Stimulated activated CD4-positive, alpha-beta T cell treated with anti-CD3 and anti-CD28 coated beads, Interleukin-4, amount 100 ng/mL, for 24 hours (primary cell): ENCODE measurements at places on chromosomes 2 and 18.

DNA sequence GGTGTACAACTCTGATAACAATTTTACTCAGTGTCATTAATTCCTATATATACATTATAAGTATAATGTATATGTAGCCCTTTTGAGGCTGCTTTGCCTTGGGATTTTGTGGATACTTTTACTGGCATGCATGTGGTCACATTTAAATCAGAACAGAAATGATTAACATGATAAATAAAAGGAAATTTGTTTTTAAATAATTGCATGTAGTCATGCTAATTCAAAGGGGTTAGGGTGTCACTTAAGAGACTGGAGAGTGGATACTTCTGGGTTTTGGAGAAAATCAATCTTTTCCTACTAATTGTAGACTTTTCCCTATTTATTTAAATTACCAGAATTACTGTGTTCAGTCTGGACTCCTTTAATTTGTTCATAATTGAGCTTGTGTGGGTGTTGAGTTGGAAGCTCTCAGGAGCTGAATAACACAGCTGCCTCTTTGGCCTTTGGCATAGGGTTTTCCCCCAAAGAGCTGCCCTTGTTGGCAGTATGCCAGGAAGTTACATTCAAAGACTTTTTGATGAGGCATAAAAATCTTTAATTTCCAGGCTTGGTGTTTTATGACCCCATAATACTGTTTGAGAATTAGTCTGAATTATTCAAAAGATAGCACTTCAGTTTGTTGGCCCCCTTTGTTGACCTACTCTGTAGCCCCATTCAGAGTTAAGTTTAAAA lies 484.7 kb upstream of the NRP2 start:
- DNase-seq, result peak; percentile 11

- DNase-seq, result no peak
These were observed 17.6 kb downstream of the ADAM17 start for GRCh38 chr2:9538000-9538507.

GRCh38 chr18:13381944-13382365 lies 163.4 kb downstream of the LDLRAD4 start:
- DNase-seq, result peak; percentile 35

GRCh38 chr2:24380820-24381219 lies 20.5 kb upstream of the ITSN2 start:
- DNase-seq, result no peak

GRCh38 chr2:146651361-146651760 lies 1193.5 kb upstream of the ACVR2A start:
- DNase-seq, result no peak

DNA sequence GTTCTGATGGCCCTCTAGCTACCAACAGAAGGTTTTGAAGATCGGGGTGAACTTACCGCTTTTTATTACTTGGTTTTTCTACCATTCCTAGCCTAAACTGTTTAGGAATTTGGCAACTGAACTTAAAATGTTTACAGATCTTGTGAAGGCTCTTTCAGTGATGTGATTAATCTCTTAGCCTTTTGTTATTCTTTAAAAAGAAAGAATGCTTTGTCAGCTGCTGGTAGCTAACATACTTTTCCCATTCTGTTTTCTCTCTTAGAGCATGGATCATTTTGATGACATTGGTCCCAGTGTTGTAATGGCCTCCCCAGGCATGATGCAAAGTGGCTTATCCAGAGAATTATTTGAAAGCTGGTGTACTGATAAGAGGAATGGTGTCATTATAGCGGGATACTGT lies 18.1 kb downstream of the CPSF3 start:
- DNase-seq, result no peak

DNA sequence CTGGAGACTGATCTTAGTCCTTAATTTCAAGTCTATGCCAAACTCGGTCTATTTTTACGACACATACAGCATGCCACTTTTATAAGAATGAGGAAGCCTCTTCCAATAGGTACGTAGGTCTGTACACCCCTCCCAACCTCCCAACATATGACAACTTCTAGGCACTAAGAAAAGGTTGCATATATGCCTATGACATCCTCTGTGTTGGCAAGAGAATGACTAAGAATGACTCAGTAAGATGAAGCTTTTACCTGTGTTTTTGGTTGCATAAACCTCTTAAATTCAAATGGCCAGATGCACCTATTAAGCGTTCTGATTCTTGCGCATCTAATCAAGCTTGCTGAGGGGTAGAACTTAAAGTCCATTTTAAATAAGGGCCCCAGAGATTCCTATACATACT lies 586.4 kb upstream of the ZEB2 start:
- no peak for DNase-seq

GRCh38 chr18:76255070-76255683 lies 239.9 kb downstream of the ZNF516 start:
- DNase-seq, result no peak

GRCh38 chr2:201256082-201256481 lies 4.3 kb upstream of the CASP8 start:
- no peak for DNase-seq

DNA sequence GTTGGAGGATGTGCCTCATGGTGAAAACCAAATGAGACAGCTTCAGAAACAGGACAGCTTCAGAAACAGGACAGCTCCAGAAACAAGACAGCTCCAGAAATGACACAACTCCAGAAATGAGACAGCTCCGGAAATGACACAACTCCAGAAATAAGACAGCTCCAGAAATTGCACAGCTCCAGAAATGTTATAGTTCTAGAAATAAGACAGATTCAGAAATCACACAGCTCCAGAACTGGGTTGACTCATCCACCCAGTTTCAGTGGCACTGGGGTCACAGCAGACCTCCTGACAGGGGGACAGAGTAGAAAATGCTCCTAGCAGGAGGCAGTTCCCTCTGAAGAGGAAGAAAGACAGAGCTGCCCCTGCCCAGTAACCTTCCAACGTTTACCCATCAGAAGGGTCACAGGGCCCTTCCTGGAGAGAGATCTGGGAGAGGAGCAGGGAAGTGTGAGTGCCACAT lies 26.9 kb upstream of the COL6A3 start:
- DNase-seq, result peak; percentile 73

GRCh38 chr18:22670914-22671313 lies 253.2 kb upstream of the CTAGE1 start:
- no peak for DNase-seq

- DNase-seq, result peak; percentile 56
These were observed 115.1 kb downstream of the NAB1 start for GRCh38 chr2:190763901-190764514.

DNA sequence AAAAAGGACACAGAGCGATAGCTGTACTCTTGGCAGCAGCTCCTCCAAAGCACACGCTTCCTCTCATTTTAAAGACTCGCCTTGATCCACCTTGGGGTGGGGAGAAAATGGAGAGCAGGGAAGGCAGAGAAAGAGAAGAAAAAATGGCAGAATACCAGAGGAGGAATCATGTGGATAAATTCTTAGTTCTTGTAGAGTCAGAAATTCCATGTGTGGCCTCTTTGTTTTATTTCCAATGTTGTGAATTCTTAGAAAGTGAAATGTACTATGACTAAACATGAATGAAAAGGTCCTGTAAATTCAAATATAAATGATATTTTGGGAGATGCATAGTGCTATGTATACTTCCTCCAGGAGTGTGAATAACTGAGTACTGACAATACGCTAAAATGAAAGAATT lies 89.7 kb upstream of the SESTD1 start:
- DNase-seq, result no peak

- DNase-seq, result no peak
These were observed 19.7 kb downstream of the ATP6V1C2 start for GRCh38 chr2:10741139-10741538.

DNA sequence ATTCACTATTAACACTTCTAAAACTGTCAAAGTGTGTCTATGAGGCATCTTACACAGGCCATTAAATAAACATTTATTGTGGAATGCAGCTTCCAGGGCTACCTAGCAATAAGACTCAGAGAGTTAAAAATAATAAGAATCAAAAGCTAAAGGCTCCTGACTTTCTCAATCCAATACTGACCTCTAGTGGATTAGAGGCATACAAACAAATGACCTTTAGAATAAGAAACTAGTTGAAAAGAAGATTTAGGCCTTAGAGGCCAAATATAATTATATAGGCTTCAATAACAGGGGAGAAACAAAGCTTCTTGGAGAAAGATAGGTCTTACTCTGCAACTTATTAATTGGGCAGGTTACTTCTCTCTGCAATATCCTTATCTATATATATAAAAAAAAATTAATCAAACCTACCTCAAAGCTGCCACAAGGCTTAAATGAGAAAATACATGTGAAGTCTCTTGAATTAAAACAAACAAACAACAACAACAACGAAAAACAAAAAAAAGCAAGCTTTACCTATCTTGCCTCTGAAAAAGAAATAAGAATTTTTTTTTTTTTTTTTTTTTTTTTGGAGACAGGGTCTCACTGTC lies 246.1 kb downstream of the EXOC6B start:
- DNase-seq, result no peak

DNA sequence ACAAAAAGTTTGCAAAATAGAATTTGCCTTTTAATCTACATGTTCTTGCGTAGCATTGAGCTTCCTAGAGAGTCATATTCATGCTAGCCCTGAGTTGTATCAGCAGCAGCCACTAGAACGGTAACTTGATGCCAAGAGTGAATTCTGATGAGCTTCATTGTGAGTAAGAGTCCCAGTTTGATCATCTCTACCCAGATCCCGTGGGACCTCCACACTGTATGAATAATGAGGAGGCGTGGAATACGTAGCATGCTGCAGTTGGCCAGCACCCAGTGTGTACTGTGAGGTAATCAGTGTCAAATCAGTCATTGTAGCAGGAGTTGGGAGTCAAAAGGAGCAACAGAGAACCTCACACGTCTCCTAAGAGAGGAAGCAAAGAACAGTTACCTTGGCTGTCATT lies 197.9 kb downstream of the NEDD4L start:
- no peak for DNase-seq

DNA sequence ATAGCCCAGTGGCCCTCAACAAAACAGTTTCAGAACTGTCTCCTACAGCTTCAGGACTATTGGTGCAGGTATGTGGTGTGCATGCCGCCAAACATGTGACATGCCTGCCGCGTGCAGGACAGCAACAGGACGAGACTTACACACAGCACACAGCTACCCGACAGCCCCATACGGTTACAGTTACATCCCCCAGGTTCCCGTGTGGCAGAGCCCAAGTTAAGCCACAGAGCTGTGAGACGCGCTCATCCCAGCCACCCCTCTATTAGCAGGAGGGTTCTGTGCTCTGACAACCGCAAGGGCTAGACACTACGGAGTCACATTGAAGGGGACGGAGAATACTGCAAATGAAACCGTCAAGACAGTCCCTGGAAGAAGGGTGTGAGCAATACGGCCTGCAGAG lies 16.4 kb upstream of the TUBB6 start:
- DNase-seq, result no peak

DNA sequence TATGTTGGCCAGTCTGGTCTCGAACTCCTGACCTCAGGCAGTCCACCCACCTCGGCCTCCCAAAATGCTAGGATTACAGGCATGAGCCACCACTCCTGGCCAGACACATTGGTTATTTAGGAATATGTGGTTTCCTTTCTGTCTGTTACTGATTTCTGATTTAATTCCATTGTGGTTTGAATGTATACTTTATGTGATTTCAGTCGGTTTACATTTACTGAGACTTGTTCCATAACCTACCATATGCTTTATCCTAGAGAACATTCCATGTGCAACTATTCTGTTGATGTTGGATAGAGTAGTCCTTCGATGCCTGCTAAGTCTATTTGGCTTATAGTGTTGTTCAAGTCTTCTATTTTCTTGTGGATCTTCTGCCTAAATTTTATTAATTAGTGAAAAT lies 1.6 kb upstream of the CCL20 start:
- DNase-seq, result no peak

GRCh38 chr2:175404839-175405238 lies 223.3 kb upstream of the ATP5MC3 start:
- no peak for DNase-seq

DNA sequence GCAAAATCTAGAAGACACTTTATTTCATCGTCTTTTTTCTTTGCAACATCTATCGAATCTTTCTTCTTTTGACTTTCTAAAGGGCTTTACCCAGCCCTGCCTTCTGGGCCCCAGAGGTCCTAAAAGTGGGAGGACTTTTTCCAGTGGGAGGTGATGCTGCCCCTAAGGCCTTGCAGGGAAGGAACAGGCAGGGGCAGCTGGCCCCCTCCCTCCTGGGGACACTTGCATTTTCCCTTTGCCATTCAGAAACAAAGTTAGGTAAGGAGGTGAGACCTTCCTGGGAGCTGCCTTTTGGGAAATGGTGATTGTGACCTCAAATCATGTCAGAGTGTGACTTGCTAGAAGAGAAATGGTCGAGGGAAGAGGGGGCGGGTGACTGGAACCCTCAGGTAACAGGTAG lies 132.7 kb downstream of the GLI2 start:
- DNase-seq, result no peak

DNA sequence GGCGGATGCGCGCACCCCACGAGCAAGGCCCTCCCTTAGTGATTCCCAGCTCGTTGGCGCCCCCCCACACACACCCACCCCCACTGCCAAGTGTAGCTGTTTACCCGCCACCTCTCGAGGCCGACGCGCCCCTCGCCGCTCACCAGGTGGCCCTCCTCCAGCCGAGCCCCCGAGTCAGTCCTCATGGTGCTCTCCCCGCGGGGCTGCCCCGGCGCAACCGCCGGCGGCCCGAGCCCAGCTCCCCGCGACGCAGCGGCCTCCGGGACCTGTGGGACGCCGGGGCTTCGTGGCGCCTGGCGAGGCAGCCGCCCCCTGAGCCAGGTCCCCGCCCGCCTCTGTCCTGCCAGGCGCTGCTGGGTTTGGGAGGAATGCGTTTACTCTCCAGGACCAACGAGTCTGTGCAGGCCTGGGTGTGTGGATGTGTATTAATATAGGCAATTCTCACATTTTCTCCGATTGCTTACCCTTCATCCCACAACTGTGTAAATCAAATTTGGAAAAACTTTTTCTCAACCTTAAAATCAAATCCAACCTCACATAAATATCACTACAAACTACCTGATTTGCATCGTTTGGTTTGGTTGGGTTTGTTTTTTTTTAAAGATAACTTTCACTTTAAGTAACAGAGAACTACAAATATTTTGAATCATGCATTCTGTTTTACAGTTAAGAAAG lies at the start of gene TMEM237:
TSS of gene TMEM237 (minus strand) at position 288 of the 675 bp plus-strand sequence. CDS start at position 185, 103 bp downstream.
- DNase-seq, result no peak

DNA sequence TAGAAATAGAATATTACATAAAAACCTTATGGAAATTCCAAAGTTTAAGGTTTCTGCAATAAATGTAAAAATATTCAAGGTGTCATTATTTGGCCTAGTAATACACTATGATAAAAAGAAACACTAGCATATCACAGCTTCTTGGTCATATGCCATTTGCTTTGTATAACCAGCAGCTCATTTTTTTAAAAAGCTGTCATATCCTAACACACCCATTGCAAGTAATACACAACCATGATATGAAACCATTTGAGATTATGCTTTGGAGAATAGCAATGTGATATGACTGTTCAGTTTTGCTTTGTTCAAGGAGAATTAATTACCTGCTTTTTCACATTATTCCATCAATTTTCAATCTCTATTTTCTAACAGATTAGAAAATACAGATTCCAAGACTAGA lies 149.0 kb downstream of the IKZF2 start:
- DNase-seq, result no peak

DNA sequence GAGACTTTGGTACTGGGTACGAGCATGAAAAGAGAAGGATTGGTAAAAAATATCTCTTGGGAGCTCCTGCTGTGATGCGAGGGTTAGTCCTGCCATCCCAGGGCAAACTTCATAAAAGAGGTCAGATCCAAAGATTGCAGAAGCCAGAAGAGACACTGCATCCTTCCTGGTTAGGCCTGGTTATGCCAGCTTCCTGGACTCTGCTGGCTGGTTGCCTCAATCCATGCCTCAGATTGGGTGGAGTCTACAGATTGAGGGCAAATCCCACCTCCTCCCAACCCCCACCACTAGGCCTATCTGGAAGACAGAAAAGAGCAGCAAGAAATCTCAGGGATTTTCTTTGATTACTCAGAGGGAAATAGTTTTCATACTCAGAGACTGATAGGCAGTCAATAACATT lies 5.3 kb upstream of the ACADL start:
- DNase-seq, result no peak

- DNase-seq, result no peak
These were observed 217.9 kb downstream of the NAPG start for GRCh38 chr18:10743766-10744165.
